ENCODE measurements at places on chromosomes 7 and 10.

GRCh38 chr7:117009705-117010361 is 56.5 kb downstream of the ST7 start:
- no peak for DNase-seq

DNA sequence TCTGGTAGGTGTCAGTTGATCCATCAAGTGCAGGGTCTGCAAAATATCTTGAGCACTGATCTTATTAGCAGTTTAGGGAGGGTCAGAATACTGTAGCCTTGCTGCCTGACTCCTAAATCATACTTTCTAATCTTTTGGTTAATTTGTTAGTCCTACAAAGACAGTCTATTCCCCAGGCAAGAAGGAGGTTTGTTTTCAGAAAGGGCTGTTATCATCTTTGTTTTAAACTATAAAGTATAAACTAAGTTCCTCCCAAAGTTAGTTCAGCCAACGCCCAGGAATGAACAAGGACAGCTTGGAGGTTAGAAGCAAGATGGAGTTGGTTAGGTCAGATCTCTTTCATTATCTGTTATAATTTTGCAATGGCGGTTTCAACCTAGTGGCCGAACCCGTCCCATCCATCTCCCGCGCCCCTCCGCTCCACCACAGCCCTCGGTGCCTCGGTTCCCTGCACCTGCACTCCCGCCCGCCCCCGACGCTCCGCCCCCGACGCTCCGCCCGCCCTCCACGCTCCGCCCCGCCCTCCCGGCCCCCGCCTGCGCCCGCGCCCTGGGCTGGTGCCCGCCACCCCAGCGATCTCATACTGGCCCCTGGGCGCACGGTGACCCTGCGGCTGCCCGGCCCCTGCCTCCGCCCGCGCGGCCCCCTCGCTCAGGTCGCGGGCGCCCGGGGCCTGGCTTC is at the start of gene ADCK2:
ADCK2 (plus strand) TSS at position 564 of the 681 bp plus-strand sequence. CDS start 386 bp downstream, outside the sequence.
- no peak for DNase-seq

GRCh38 chr7:37709631-37710509 is 26.3 kb downstream of the GPR141 start:
- peak; percentile 63 for DNase-seq

DNA sequence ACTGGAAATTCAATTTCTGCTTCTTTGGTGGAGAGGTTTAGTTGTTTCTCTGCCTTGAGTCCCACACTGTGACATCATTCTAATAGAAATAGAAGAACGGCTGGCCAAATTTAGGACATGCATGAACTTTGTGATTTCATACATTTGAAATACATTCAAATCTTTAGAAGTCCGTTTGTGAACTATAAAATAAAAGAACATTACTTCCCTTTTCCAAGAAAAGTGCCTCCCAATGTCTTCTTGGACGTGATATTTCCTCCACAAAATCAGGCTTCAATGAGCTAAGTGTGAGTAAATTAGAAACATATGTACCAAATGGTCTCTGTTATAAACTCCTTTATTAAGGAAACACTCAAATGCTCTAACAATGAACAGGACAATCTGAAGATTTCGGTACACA is 314.5 kb upstream of the AKR1E2 start:
- DNase-seq = no peak

DNA sequence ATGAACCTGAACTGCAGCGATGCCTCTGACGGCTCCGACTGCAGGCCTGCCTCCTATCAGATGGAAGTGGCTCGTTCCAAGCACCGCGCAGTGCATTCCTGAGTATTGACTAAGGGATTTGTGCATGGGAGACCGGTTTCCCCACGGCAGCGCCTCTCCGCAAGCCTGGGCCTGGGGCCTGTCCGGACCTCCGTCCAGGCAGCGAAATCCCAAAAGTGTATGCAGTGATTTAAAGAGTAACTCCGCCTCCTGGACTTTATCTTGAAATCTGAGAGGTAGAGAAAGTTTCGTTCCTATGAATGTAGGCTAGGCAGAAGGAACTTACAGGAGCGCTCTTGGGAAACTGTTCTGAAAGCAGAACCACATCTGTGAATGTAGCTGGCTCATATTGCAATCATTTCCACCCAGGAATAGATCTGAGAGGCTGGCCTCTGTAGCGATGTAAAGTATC is 106.2 kb upstream of the CELF2 start:
- no peak for DNase-seq

DNA sequence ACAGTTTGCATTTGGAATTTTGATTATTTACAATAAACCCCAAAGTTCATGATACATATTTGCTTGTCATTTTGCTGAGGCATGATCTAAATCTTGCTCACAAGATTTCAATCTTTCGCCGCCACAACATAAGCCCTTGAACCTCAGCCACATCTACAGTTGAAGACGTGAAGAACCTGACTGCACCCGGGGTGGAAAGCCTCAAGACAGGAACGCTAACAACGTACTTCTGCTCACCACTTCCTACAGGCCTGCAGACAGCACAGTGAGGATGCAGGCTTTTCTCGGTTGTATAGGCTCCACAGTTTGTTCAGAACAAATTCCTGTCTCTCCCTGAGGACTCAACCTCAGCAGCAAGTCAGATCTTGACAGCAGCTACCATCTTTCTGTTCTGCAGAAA is 393.8 kb upstream of the PRKCQ start:
- peak; percentile 76 for DNase-seq

GRCh38 chr7:23285657-23286646 is 13.2 kb upstream of the MALSU1 start:
- no peak for DNase-seq

DNA sequence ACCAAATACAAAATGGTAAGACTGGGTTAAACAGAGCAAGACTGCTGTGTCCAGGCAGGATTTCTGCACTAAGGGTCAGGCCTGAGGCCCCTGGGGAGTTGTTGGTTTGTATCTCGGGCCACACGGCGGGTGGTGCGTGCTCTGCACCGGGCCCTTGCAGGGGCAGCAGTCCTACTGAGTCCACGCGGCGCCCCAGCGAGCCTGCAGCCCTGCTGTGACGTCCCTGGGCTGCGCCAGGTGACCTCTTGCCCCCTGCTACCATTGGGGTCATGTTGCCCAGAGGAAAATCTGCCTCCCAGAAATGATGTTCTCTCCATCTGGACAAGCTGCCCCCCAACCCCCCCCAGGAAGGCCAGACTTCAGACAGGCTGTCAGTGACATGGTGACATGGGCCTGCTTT is 281.5 kb downstream of the CELF2 start:
- DNase-seq = no peak

DNA sequence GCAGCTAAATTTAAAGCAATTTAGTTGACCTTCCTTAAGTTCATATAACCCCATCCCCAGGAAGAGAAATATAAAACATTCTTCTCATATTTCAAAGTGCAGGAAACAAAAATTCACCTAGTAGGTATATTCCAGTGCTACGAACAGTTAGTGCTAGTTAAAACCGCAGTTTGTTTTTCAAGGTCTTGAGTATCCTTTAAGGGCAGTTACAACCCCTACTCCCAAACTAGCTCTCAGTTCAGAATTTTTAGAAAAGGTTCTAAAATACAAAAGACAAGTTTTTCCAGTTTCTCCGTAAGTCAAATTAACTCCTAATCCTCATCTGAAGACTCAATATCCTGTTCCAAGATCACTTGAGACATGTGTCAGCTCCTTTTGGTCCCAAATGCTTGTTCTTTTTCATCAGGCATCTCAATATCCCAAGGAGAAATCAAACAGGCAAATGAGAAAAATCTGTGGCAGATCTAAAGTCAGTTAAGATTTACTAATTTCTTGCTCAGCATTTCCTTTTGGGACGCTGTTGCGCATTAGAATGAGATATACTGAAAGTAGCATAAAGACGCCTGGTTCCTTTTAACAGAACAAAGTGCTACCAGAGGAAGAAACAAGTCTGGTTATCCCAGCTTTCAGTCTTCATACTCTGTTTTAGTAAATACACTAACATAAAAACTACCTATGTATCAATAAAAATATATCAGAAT is 51.8 kb downstream of the ARHGAP12 start:
- no peak for DNase-seq

- no peak for DNase-seq
Measured at GRCh38 chr10:61781969-61782403, 119.3 kb downstream of the CABCOCO1 start.

- peak; percentile 69 for DNase-seq
Measured at GRCh38 chr10:117005026-117005526, at the start of gene SHTN1. Gene SHTN1 (minus strand): TSS chr10:117005187. CDS start chr10:117005079, 108 bp downstream.

DNA sequence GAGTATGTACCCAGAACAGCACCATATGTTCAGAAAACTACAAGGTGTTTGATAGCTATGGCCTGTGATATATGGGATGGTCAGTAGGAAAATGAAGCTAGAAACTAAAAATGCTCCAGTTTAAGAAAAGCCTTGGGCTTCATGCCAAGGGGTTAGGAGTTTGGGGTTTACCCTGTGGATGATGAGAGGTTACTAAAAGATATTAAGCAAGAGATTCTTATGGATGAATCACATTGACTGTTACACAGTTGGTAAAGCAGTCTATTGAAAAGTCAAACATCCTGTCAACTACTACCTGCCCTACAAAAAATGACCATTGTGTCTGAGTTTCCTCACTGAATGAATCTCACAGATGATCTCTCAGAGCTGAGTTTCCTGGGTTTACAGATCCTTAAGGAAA is 166.2 kb upstream of the INHBA start:
- DNase-seq = no peak

DNA sequence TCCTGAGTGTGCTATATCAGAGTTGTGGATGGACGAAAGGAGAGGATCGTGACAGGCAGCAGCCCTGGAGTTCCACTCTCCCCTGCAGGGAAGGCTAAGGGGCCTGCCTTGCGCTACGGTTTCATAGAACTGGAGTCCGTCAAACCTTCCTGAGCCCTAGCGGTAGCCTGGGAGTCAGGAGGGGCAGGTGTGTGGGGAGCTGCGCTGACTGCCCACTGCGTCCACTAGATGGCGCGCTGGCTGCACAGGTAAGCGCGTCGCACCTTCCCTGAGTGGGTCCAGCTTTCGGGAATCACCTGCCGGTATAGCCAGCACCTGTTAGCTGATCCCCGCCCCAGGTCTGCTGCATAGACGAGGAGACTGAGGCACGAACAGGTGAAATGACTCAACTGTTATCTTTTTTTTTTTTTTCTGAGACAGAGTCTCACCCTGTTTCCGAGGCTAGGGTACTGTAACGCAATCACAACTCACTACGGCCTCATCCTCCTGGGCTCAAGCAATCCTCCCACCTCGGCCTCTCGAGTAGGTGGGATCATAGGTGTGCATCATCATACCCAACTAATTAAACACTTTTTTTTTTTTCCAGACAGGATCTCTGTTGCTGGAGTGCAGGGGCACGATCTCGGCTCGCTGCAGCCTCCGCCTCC is 20.2 kb upstream of the BAIAP2L1 start:
- peak; percentile 85 for DNase-seq

GRCh38 chr10:12156367-12157123 is 27.1 kb downstream of the SEC61A2 start:
- no peak for DNase-seq

- peak; percentile 87 for DNase-seq
Measured at GRCh38 chr7:117008886-117009531, 55.7 kb downstream of the ST7 start.

GRCh38 chr10:12027539-12027938 is 15.1 kb downstream of the UPF2 start:
- no peak for DNase-seq

GRCh38 chr10:7411671-7412128 is 866 bp upstream of the SFMBT2 start:
- DNase-seq = peak; percentile 70

GRCh38 chr7:1013581-1013980 is 30.6 kb downstream of the CYP2W1 start:
- no peak for DNase-seq
